ENCODE measurements at places on chromosomes 5 and 9.

GRCh38 chr9:71690689-71691435 is 77.5 kb downstream of the CEMIP2 start:
- no peak for DNase-seq

DNA sequence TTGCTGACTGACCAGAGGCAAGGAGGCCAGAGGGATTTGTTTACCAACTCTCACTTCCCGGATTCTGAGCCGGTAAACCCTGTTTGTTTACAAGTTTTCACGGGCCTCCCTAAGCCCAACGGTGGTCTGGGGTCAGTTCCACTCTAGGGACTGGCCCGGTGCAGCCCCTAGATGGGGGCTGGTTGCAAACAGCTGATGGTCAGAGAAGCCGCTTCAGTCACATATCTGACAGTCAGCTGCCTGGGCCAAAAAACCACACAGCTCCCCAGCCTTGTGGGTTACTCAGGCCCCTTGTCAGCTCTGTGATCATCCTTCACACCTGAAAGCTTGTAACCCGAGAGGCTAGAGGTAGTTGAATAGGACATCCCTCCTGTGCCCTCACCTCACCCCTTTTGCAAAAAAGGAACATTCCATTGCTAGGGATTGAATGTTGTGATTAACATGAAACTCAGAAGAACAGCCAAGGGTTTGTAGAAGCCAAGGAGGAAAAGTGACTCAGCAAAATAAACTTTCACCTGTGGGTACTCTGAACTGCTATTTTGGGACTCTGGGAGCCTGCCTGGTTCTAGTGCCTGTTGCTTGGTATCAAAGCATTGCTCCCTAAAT is 40.4 kb downstream of the SAR1B start:
- DNase-seq, result no peak

- DNase-seq, result no peak
Measured at GRCh38 chr5:122371511-122372151, 59.6 kb downstream of the SNCAIP start.

DNA sequence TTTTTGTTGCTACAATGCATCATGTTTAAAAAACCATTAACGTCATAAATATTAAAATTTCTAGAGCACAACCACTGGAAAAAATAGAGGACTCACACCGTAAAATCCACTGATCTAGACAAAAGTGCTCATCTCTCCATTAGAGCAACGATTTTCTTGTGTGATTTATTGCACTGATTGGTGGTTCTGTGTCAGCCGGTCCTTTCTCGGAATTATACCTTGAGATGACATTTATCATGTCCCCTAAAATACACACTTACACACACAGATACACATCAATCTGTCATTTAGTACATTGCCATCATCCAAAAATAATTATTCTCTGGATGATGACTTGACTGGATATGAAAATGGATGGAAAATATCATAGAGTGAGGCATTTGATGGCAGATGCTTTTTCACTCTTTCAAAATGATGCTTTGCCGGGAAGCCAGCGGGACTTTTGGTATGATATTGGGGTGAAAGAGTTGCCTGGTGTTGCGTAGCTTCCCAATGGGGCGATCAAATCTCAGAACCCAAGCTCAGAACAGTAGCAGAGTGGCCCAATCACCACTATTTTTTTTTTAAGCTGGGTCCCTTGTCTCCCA is 226.6 kb downstream of the GAS1 start:
- no peak for DNase-seq

GRCh38 chr9:122844137-122844536 is 15.7 kb upstream of the PDCL start:
- no peak for DNase-seq

DNA sequence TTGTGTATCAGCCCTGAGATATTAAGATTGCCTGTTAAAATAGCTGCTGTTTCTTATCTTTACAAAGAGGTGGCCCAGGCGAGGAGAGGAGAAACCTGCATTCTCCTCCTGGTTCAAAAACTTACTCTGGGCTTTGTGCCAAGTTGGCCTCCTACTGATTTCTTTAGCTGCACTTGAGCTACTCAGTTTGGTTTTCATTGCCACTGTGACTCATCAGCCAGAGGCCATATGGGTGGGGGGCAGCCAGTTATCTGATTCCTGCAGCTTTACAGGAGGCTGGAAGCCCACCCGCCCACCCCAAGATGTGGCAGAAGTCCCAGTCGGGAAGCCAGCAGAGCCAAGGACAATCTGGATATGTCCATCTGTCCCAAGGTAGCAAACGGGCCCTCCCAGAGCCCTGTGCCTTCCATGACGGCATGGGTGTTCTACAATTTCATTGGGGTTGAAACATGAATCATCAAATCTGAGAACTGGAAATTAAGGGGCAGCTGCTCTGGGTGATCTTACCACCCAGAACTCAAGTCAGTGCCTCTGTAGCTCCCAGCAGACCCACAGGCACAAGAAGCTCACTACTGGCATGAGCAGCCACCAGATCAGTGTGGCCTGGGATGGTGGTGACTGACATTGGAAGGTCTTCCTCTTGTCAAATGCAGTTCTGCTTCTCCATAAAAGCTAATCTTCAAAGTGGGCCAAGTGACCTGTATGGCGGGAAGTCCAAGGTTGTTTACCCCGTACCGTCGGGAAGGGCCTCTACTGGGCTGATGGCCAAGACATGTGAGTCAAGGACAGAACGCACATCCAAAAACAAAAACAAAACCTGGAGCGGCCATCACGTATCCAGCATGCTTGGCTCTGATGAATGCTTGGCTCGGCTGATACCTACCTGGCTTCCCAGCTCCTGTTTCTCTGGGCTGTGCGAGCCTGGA is 15.6 kb downstream of the FCN2 start:
- no peak for DNase-seq

DNA sequence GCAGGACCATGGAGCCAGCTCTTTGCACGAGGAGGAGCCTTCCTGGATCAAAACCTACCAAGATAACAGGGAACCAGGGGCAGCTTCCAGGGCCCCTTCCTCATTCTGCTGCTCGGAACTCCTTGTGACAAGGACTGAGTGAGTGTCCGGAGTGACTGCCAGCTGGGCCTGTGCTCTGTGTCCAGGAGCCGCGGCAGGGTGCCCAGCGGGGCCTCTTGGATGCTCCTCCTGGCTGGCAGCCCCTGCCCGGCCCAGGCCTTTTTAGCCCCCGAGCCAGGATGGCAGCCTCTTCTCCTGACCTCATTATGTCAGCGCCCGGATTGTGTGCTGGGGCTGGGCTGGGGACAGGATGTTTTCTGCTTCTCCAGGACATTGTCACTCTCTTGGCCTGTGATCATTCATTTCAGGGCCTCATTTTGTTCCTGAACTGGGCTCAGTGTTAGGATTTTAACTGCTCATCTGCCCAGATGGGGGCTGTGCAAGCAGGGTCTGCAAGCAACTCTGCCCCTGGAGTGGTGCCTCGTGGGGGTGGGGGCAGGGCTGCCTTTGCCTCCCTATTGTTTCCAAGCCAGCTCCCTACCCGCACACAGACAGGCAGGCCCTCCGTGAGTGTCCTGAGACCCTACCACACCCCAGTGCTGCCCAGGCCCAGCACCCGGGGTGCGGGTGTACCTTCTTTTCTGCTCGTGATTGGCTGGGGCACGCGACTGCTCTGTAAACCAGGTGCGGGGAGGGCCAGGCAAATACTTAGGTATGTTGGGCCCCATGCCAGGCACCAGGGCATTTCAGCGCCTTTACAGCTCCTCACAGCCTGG is 161.6 kb downstream of the COL23A1 start:
- peak; percentile 58 for DNase-seq

DNA sequence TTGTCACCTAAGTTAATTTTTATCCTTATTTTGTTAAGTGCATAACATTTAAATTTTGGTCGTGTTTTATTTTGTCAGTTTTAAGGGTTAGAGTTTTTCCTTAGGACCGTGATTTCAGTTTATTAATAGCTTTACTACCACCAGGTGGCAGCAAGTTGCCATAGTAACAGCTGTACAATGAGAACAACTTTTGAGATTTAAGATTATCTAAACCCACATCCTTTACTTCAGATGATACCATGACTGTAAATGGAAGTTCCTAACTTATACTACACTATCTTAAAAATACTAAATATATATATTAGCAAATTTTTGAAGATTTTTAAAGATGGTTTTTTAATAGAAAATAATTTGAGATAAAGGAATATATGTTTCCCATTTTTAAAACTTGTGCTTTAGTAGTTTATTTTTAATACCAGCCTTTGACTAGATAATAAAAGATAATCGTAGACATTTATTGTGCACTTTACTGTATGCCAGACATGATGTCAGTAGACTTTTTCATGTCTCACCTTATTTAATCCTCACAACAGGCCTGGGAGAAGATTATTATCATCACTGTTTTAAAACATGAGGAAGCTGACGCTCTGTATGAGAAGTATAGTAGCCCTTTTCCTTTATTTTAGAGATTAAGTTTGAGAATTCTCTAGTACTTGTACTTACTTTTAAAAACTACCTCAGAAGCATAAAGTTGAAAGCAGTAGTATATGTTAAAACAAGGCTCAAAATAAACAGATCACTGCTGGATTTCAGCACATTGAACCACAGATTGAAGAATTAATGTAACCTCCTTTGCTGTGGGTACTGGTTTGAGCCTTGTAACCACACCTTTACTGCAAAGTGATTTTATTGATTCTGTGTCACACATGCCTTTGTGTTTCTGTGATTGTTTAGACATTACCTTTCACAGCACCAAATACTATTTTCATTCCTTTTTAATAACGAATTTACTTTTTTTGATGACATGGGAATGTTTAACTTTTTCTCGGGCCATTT is 27.5 kb downstream of the SREK1 start:
- no peak for DNase-seq

DNA sequence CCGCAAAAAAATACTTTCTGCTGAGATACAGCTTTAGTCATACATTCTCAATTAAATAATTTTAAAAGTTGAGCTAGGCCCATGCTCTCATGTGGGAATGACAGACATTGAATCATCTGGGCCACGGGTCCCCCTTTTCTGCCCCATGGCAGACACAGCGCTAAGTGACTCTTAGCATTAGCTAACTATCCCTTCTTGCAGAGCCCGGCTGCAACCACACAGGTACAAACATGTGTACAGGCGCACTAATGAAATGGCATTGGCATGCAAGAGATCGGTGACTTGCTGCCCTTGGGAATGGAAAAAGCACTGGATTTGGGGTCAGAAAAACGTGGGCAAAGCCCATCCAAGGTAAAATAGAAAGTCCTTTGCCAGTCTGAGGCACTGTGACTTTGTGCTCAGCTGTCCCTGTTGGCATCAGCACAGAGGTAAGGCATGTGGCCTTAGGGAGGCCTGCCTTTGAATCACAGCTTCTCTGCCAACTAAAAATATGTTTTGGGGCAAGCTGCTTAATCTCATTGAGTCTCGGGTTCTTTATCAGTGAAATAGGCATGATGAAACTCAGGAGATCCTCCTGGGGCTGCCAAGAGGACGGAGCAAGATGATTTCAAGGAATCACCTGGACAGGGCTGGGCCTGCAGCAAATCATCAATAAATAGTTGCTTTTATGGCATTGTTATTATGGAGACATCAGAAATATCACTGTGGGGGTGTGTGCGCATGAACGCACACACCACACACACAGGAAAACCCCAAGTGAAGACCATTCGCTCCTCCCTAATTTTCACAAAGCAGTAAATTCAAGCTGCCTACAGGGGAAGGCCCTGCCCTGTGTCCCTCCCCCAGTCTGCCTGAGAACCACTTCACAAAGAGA is 54.2 kb downstream of the WHRN start:
- no peak for DNase-seq

DNA sequence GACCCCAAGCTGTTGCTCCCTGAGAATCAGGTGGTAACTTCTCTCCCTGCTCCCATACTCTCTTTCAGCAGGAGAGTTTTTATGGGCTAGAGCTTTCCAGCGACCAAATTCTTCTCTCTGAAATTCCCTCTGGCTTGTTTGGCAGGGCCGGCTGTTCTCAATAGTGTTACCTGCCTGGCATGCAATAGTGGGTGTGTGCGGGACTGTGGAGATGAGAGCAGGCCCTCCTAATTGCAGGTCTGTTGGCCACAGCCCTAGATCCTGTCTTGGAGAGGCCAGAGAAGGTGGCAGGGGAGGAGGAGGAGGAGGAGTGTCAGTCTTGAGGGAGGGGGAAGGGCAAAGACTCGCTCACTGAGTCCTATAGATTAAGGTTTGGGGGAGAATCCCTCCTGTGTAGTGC is 29.5 kb downstream of the AQP7 start:
- no peak for DNase-seq

- no peak for DNase-seq
Measured at GRCh38 chr5:63727583-63727982, 234.7 kb downstream of the HTR1A start.

DNA sequence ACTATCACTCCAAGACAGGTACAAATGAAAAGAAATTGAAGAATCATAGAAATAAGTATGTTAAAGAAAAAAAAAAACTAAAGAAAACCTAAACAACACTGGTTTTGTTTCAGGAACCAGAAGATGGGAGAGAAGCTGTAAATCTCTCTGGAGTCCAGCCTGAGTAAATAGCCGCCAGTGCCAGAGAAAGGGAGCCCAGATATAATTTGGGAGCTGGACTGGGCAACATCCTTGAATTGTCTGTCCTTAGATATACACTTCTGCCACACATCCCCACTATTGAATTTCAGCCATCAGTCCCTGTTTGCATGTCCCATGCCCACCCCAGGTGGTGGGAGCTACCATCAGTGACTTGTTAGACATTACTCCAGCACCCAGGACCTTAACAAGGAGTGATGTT is 979.6 kb downstream of the DTWD2 start:
- DNase-seq, result no peak

- DNase-seq, result no peak
Measured at GRCh38 chr9:128317629-128318028, 4.6 kb downstream of the TRUB2 start.

DNA sequence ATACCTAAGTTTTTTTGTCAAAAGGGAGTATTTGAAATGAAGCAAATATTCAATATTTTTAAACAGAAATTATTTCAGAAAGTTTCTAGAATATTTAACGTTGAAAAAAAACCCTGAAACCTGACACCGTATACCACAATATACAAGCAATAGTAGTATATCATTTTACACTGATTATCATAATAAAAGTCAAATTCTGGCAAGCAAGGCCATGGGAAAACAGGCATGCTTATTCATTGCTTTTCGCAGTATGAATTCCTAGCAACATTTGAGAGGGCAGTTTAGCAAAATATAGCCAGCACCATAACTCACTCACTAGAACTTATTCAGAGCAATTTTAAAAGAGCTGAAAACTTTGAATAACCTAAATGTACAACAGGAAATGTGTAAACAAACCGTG is 46.1 kb downstream of the ERAP1 start:
- no peak for DNase-seq

DNA sequence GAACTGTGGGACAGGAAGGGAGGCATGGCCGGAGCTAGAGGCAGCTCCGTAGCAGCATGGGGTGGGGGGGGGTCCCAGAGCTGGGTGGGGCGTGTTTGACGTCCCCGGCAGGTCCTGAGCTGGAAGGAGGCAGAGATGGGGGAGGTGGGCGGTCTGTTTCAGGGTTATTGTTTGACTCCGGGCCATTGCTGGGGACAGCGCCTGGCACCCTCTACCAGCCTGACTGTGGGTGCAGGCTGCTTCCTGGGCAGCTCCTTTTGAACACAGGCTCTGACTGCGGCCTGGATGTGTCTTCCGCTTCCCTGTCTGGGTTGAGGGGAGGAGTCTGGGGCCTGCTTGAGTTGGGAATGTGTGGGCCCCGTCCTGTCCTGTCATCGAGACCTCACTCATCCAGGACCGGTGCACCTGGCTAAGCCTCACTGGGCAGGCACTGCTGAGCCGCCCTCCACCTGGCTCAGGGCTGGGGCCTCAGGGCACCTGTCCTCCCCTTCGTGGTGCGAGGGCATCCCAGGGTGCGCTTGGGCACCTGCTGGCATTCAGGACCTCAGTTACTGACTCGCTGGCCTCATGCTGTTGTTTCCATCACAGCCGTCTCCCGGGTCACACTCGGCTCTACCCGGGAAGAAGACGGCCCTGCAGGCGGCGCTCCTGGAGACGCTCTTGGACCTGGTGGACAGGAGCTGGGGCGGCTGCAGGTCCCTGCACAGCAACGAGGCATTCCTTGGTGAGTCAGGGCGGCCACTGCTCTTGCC is 26.5 kb downstream of the CEP72 start:
- DNase-seq, result no peak
